ENCODE measurements at places on chromosomes 6 and 20. TPM values are rescaled to one million over a fixed set of nuclear protein-coding genes. Genes with fewer than 3 reads are reported as not detected.

IL20RA gene
- not detected for total RNA-seq

GRM1 gene
- not detected for total RNA-seq

FAM209B gene
- not detected for total RNA-seq

VSX1 gene
- total RNA-seq: not detected

HLA-DOB gene
- 0.18 TPM for total RNA-seq

FANCE gene
- 3.3 TPM for total RNA-seq

IL17A gene
- not detected for total RNA-seq

GABRR1 gene
- total RNA-seq: not detected

THBD gene
- 7.2 TPM for total RNA-seq

TMEM244 gene
- not detected for total RNA-seq

PDE7B gene
- total RNA-seq: 18.7 TPM

PRDM13 gene
- not detected for total RNA-seq

COL21A1 gene
- 0.30 TPM for total RNA-seq

C4A gene
- total RNA-seq: 4.2 TPM

SNAI1 gene
- total RNA-seq: 0.30 TPM

BIRC7 gene
- total RNA-seq: not detected

CLPSL1 gene
- total RNA-seq: not detected

TGM3 gene
- not detected for total RNA-seq

SLC2A10 gene
- 64.5 TPM for total RNA-seq

GSTA3 gene
- total RNA-seq: not detected

DNAH8 gene
- not detected for total RNA-seq

CENPW gene
- total RNA-seq: 2.7 TPM

MAPK14 gene
- 48.4 TPM for total RNA-seq

OTOR gene
- total RNA-seq: not detected

FBXO30 gene
- total RNA-seq: 15.4 TPM

NTSR1 gene
- total RNA-seq: 1.9 TPM

KCNK16 gene
- total RNA-seq: not detected

SLA2 gene
- total RNA-seq: not detected

TSPO2 gene
- total RNA-seq: not detected

BICRAL gene
- 3.9 TPM for total RNA-seq

RBPJL gene
- total RNA-seq: not detected

SMIM8 gene
- total RNA-seq: 5.6 TPM

PKIG gene
- total RNA-seq: 19.1 TPM

ADGRB3 gene
- total RNA-seq: not detected

TUBB2A gene
- 172 TPM for total RNA-seq

Data from smooth muscle cell of the umbilical artery (primary cell).